ENCODE measurements at places on chromosomes 6 and 20. TPM values are rescaled to one million over a fixed set of nuclear protein-coding genes. Genes with fewer than 3 reads are reported as not detected.

- DNase-seq = no peak
Measured at GRCh38 chr6:131532580-131533039, 40.4 kb upstream of the ARG1 start.

GRCh38 chr6:119552021-119552420 is 202.5 kb upstream of the MAN1A1 start:
- DNase-seq = no peak

- DNase-seq = no peak
Measured at GRCh38 chr6:144951730-144952437, 666.7 kb downstream of the UTRN start.

FAM83C gene
- not detected for total RNA-seq

DNA sequence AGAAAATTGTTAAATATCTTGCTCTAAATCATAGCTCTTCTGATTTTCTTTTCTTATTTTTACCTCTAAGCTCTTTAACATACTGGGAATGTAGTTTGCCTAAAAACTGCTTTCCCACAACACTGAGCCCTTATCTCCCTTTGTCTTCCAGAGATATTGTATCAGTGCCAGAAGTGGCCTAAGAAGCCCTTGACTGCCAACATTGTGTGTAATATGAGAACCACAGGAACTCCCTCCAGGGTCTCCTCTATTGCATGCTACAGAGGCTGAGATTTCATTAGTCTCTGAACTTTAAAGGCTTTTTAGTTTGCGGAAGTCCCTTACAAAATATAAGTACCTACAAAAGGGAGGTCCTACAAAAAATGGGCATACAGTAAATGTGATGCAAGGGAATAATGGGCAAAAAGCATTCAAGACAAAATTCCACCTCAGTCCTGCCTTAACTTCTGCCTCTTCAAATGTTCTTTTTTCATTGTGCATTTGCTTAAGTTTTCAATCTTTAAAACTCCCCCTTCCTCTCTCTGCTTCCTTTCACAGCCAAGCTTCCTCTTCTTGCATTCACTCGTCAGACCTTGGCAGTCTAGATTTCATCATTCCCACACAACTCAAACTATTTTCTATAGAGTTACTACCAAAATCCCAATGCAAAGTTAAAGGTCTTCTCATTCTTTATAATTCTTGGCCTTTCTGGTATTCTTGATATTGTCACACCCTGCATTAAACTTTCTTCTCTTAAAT is 76.5 kb downstream of the ADGRG6 start:
- DNase-seq = peak; percentile 89

CDH22 gene
- not detected for total RNA-seq

- no peak for DNase-seq
Measured at GRCh38 chr20:17679941-17680835, 1.9 kb downstream of the RRBP1 start.

- DNase-seq = no peak
Measured at GRCh38 chr20:46298374-46298773, 9.9 kb downstream of the CDH22 start.

PSORS1C2 gene
- not detected for total RNA-seq

VIP gene
- 0.26 TPM for total RNA-seq

- no peak for DNase-seq
Measured at GRCh38 chr20:54668271-54669039, 193.1 kb downstream of the DOK5 start.

DNA sequence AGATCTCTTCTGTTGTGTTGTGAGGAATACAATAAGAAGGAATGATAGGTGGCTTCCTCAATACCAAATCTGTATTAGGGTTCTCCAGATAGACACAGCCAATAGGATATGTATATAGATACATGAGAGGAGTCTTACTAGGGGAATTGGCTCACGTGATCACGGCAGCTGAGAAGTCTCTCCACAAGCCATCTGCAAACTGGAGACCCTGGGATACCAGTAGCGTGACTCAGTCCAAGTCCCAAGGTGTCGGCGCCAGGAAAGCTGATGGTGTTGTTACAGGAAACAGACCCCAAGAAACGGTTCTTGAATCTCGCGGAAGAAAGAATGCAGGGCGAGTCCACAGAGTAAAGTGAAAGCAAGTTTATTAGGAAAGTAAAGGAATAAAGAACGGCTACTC is 61.4 kb downstream of the SYTL3 start:
- DNase-seq = no peak

- DNase-seq = no peak
Measured at GRCh38 chr6:112781241-112781640, 434.1 kb downstream of the RFPL4B start.

GRCh38 chr6:37134396-37135191 is 35.4 kb upstream of the PIM1 start:
- DNase-seq = peak; percentile 81

DNA sequence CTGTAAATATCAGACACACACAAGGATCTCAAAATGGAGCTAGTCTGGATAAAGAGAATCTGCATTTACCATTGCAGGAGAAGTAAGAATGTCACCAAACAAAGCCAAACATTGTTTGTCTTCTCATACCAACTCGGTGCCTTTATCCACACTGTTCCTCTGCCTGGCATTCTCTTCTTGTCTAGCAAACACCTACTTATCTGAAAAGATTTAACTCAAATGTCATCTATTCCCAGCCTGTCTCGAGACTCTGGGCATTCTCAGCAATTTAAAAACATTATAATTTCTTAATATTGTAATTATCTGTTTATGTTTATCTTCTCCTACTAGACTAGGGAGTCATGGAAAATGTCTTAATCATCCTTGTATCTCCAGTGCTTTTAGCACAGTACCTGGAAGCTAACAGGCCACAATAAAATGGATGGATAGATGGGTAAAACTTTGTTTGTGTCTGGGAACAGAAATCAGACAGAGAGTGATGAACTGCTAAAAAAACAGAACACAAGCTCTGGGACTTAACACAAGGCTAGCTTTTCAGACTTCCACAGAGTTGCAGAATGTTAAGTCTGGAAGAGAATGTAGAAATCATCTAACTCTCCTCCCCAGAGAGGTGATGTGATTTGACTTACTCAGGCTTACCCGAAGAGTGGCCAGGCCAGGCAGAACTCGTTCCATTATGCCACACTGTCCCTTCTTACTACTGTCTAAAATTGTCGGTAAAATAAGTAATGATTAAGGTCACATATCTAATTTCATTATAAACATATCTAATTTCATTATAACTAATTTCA is 42.3 kb upstream of the FAM83C start:
- no peak for DNase-seq

DNA sequence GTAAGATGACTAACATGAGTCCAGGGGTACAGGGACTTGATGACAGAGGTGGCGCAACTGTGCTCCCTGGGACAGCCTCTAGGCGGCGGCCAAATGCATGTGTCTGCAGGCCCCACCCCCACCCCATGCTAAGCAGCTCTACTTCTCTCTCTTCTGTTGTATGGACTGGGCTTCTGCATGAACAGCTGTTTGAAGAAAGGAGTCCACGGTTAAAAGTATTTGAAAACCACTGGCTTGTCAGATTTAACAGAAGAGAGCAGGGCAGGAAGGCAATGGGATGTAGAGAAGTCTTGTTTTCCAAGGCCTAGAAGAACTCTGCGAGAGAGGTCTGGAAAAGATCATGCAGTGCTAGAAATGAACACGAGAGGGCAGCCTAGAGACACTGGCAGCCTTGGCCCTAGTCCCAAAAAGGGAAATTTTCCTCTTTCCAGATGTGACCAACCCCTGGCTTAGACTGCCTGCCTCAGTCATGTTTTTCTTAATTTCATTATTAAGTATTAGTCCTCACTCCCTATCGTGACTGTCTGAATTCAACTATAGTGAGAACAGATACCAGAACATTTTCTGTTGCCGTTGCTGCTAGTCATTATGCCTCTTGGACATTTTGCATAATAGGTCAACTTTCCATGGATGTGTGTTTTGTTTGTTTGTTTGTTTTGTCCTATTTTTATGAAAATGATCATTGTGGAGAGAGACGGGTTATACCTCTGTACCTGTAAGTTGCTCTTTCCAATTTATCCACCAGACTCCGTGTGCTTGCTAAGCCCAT is 265.0 kb downstream of the ADGRG6 start:
- no peak for DNase-seq

GRCh38 chr6:150600301-150601017 is 774 bp downstream of the PLEKHG1 start:
- peak; percentile 49 for DNase-seq

DNA sequence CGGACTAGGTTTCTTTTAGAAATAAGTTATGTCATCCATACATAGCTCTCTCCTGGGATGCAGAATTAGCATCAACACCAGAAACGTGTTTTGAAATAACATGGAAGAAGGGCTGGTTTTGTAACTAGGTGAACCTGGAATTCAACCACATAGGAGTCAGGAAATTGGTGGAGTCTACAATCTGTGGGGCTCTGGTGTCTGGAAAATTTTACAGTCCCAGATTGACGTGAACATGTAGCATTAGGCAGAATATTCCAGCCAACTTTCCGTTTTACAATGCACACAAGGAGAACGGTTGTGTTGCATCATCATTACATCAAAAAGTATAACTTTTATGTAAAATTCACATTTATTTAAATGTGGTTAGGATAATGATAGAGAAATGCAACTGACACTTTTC is 1.9 kb downstream of the KCNQ5 start:
- DNase-seq = no peak

GRCh38 chr20:25023356-25023755 is 30.8 kb upstream of the APMAP start:
- no peak for DNase-seq

PKIB gene
- total RNA-seq = 0.13 TPM

DNA sequence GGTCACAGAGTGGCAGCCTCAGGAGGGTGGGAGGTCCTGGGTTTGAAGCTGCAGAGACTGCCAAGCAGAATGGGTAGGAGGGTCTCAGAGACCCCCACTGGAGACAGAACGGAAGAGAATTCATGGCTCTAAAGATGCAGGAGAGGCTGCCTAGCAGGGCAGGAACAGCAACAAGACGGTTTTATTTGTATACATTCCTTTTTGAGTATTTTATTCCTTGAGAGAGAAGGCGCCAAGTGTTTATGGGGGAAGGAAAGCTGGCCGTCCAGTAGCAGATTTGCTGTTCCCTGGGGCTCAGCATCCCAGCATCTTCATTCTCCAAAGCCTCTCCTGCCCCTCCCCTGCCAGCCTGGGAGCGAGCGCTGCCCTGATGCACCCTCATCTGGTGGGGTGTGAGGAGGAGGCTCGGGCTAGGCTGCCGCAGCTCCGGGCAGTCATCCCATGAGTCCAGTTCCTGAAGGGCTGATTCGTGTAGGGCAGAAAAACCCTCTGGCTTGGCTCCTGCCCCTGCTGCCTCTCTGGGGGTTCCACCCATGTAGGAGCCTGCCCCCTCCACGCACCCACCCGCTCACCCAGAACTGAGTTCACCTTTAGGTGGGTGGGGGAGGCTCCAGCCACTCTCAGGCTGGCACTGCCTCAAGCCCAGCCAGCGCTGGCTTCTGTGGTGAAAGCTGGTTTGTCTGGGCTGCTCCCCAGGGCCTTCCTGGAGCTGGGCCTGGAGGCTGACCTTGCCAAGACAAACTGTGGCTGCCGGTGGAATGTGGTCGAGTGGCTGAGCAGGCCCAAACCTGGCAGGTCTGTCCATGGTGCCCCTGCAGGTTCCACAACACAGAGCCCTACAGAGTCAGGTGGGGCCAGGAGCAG is 32.4 kb downstream of the CPXM1 start:
- no peak for DNase-seq

NRN1 gene
- 1.7 TPM for total RNA-seq

CLVS2 gene
- total RNA-seq = not detected

- no peak for DNase-seq
Measured at GRCh38 chr6:149043476-149044130, 273.9 kb upstream of the TAB2 start.

- DNase-seq = no peak
Measured at GRCh38 chr6:158815907-158816306, 3.3 kb downstream of the EZR start.

PPP1R14C gene
- 0.04 TPM for total RNA-seq
